ENCODE measurements at places on chromosomes 3 and 15. TPM values are rescaled to one million over a fixed set of nuclear protein-coding genes. Genes with fewer than 3 reads are reported as not detected.

GRCh38 chr15:72230197-72231065, 559 bp downstream of the PKM start:
- DNase-seq: peak; percentile 94

DNA sequence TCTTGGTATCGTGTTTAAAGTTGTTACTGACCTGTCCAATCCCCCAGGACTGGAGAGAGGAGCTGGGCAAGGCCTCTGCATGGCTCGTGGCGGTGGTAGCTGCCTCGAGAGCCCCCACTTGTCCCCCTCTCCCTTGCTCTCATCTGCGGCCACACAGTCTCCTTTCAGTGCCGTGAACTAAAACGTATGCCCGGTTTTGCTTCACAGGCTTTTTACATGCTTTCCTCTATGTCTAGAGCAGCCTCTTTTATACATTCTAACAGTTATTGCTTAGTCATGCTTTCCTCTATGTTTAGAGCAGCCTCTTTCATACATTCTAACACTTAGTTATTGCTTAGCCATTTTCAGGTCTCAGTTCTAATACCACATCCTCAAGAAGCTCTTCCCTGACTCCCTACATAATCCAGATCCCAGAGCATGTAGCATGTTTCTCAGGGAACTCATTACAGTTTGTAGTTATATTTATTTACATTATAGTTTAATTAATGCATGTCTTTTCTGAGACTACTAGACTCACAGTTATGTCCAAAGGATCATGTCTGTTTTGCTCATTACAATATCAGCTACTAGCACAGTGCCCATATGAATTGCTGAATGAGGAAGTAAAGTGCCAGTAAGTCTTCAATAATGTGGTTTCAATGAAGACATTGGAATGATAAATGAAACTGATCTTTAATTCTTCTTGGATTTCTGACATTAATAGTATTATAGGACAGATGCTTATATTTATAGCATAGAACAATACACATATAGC, 66.5 kb upstream of the TBL1XR1 start:
- DNase-seq: no peak

DNA sequence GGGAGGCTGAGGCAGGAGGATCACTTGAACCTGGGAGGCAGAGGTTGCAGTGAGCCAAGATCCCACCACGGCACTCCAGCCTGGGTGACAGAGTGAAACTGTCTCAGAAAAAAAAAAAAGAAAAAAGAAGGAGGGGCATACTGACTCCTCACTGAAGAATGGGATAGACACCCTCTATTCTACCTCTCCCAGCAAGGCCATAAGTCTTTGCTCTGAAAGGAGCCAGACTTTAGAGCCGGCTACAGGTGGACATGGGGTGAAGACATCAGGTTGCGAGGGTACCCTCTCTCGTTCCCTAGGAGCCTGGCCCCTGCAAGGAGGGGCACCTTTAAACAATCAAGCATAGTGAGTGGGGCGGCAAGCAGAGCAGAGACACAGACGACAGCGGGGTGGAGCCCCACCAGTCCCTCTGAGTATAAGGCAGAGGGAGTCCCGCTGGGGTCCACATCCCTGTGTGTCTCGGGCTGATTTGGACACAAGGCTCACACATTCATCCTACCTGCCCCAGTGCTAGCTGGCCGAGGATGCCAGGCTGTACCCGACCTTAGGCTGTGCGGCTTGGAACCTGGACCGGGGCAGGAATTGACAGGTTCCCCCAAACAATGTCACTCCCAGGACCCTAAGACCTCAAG, 1.1 kb downstream of the GRAMD2A start:
- no peak for DNase-seq

The MYH15 gene
- total RNA-seq: 0.58 TPM

Measured in activated CD4-positive, alpha-beta T cell treated with anti-CD3 and anti-CD28 coated beads for 36 hours (primary cell).